ENCODE measurements at places on chromosomes 7 and 10. TPM values are rescaled to one million over a fixed set of nuclear protein-coding genes. Genes with fewer than 3 reads are reported as not detected.

- no peak for DNase-seq
These were observed 54.3 kb upstream of the TNRC18 start for GRCh38 chr7:5477723-5478531.

GRCh38 chr7:79997345-79997744, 137.3 kb upstream of the GNAI1 start:
- DNase-seq, result no peak

Gene SEMA3A
- 118 TPM for total RNA-seq

DNA sequence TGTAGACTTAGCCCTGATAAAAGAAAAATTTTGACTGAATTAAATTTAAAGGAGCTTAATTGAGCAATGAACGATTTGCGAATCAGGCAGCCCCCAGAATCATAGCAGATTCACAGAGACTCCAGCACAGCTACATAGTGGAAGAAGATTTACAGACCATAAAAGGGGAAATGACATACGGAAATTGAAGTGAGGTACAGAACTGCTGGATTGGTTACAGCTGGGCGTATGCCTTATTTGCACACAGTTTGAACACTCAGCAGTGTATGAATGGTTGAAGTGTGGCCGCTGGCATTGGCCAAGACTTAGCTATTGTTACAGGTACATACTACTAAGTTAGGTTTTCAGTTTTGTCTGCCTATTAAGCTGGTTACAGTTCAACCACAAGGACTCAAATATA, 433.5 kb upstream of the CELF2 start:
- DNase-seq, result no peak

DNA sequence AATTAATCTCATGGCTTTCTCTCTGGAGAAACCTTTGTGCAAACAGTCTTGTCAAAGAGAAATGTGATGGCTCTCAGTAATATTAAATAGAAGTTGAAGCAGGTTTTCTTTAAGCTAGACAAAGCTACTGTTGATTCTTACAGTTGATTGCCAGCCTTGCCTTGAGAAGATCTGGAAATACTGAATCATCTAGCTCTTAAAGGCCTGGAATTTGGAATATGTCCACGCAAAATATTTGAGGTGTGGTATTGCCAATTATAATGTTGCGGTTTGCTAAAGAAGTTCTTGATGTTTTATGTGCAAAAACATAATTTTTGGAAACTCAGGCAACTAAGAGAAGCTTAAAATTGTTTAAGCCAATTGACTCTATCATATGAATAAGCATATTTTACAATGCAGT, 371.9 kb downstream of the PHF14 start:
- peak; percentile 28 for DNase-seq

- no peak for DNase-seq
These were observed 271.7 kb downstream of the PTPRN2 start for GRCh38 chr7:158315881-158316280.

DNA sequence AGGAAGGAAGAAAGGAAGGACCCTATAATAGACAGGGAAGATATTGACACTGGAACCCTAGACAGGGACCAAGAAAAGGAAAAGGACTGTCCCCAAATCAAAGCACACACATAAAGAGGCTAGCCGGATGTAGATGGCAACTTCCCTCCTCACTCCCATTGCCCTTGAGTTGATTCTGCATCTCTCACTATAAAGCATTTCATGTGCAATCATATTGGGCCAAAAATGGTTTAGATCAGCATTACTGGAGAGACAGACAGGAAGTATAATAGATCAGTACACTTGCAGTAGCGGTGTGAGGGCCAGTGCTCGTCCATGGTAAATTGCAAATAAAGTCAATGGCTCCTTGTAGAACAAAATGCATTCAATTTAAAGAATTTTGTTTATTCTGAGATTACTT, 8.4 kb downstream of the IFIT3 start:
- DNase-seq, result no peak
